Stomach (tissue), 19 donors: ENCODE measurements at places on chromosomes 5 and 9. TPM values are rescaled to one million over a fixed set of nuclear protein-coding genes. Genes with fewer than 3 reads are reported as not detected.

ADRB2 gene
- 20.4 TPM for total RNA-seq

ANKRD34B gene
- not detected for total RNA-seq

BTNL8 gene
- 7.0 TPM for total RNA-seq

CD274 gene
- not detected for total RNA-seq

TLE4 gene
- 42.0 TPM for total RNA-seq

ASTN2 gene
- 4.2 TPM for total RNA-seq

GPR150 gene
- not detected for total RNA-seq

SCGB3A2 gene
- not detected for total RNA-seq

C9 gene
- not detected for total RNA-seq

ANKRD31 gene
- total RNA-seq = 0.14 TPM

DNA sequence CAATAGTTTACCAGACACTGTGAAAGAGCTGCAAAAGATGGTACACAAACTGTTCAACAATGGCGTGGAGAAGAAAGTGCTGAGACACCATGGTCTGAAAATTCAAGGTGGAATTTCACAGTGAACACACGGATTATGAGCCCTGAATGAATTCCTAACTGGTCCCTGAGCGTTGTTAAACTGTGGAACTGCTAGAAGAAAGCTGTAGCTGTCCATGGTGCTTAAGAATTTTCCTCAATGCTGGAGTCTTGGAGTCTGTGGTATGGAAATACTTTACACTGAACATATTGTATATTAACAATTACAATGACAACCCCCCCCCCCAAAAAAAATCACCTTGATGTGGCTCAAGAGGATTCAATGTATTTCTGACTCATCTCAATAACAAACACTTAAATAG, 68.5 kb downstream of the SLC24A2 start:
- no peaks in the 10 kb centered on the region for H3K4me1 ChIP-seq
- H3K4me3 ChIP-seq = no peak overlapping the region
- no peaks in the 10 kb centered on the region for H3K27me3 ChIP-seq

- no peaks in the 10 kb centered on the region for H3K4me1 ChIP-seq
- DNase-seq = no peak
- H3K27ac ChIP-seq = no peak overlapping the region
Observed at GRCh38 chr9:112224401-112225289, 49.5 kb upstream of the SUSD1 start.

DNA sequence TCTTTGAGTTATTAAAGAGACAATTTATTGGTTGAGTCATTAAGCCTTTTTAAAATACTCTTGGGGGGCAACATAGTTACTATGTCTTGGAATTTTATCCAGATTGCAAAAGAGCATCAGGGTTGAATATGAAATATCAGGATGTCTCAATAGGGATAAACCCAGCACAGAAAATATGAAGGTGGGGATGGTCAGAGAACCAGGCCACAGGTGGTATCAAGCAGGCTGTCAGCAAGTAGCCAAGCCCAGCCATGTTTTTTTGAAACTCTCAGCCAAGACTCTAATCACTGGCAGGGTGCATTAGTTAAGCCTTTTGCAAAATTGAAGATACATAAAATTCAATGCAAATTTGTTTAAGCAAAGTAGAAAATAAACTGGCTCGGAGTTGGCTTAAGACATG, 468.9 kb downstream of the DTWD2 start:
- H3K27me3 ChIP-seq = no peaks in the 10 kb centered on the region
- H3K27ac ChIP-seq = no peak overlapping the region
- DNase-seq = no peak
- no peak overlapping the region for H3K4me3 ChIP-seq

GRCh38 chr5:73908846-73909245, 282.9 kb downstream of the ARHGEF28 start:
- no peak for DNase-seq
- H3K4me1 ChIP-seq = no peaks in the 10 kb centered on the region
- H3K4me3 ChIP-seq = no peak overlapping the region

- H3K27ac ChIP-seq = no peak overlapping the region
- H3K4me1 ChIP-seq = no peaks in the 10 kb centered on the region
- no peaks in the 10 kb centered on the region for H3K36me3 ChIP-seq
- no peak overlapping the region for H3K4me3 ChIP-seq
- H3K27me3 ChIP-seq = peaks cover 4% of the 10 kb centered on the region
Observed at GRCh38 chr5:178478370-178478769, 111.8 kb downstream of the COL23A1 start.

DNA sequence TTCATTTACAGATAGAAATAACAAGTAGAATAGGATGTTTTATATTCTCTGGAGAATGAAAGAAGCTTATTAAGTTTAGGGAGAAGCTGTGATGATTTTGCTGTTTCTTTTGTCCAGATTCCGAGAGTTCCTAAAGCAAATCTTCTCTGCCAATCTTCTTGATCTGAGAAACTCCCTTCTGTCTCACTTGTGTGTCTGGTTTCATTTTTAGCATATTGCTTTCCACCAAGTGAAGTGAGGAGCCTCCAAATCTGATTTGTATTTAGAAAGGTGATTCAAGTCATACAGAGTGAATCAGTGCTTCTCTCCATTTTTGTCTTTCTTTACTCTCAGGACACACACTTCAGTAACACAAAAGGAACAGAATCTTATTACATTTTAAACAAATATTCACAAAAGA, 48.4 kb downstream of the STX17 start:
- no peak overlapping the region for H3K4me3 ChIP-seq
- H3K4me1 ChIP-seq = no peaks in the 10 kb centered on the region
- no peak overlapping the region for H3K27ac ChIP-seq
- H3K36me3 ChIP-seq = peaks cover 38% of the 10 kb centered on the region
- no peak for DNase-seq

DNA sequence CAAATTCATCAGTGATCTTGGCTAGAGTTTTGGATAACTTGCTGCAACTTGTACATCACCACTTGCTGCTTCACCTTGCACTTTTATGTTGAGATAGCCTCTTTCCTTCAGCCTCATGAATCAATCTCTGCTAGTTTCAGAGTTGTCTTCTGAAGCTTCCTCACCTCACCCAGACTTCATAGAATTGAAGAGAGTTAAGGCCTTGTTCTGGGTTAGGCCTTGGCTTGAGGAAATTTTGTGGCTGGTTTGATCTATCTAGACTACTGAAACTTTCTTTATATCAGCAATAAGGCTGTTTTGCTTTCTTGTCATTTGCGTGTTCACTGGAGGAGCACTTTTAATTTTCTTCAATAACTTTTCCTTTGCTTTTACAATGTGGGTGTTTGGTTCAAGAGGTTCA, 12.8 kb downstream of the FER start:
- H3K4me3 ChIP-seq = no peak overlapping the region
- no peak for DNase-seq
- no peaks in the 10 kb centered on the region for H3K36me3 ChIP-seq
- H3K4me1 ChIP-seq = peaks cover 12% of the 10 kb centered on the region

DNA sequence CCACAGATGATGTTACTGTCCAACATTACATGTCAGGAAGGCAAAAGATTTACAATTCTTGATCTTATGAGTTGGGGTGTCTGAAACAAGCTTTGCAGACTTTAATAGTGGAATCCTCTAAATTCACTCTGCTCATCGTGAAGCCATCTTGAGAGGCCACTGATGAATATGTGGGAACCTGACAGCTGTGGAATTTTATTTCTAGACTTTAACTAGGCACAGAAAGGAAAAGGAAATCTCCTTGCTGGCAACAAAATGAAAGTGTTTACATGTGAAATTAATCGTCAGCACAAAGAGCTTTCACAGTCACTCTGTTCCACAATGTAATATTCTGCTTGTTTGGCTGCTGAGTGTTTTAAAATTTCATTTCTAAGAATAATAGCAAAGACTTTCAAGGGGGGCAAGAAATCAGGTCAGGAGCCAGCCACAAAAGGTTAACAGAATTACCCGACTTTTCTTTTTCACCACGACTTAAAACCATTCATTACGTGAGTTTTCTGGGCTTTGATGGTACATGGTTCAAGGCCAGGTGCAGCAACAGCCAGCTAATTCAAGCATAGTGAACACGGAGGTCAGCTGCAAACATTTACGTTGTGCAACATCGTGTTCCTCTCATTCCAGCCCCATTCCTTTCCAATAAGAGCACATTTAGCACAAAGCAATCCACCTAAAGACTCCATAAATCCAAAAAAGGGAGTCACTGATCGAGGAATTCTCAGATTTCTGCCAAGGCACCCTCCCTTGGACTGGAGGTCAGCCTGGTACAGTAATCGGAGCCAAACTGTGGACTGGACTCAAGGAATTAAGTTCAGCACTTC, 14.6 kb downstream of the NREP start:
- peak overlapping the region; percentile 75 for H3K27ac ChIP-seq
- no peaks in the 10 kb centered on the region for H3K27me3 ChIP-seq
- DNase-seq = peak; percentile 78

DNA sequence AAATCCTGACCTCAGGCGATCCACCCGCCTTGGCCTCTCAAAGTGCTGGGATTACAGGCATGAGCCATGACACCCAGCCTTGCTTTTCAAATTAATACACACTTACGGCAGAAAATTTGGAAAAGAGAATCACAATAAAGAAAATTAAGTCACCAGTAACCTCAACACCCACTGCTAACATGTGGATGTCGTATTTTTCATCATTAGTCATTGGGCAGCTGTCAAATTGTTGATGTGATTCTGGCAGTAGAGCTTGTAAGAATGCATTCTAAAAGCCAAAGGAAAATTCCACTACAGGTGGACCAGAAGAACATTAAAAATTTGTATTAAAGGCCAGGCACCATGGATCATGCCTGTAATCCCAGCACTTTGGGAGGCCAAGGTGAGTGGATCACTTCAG, 237.3 kb upstream of the TUT7 start:
- no peaks in the 10 kb centered on the region for H3K27me3 ChIP-seq
- no peak overlapping the region for H3K4me3 ChIP-seq
- no peaks in the 10 kb centered on the region for H3K36me3 ChIP-seq
- no peaks in the 10 kb centered on the region for H3K4me1 ChIP-seq
- no peak for DNase-seq

GRCh38 chr5:67195406-67196275, 958 bp downstream of the CD180 start:
- H3K27me3 ChIP-seq = no peaks in the 10 kb centered on the region
- H3K4me1 ChIP-seq = peaks cover 12% of the 10 kb centered on the region
- no peak overlapping the region for H3K27ac ChIP-seq
- H3K4me3 ChIP-seq = no peak overlapping the region

- no peak for DNase-seq
- H3K27ac ChIP-seq = no peak overlapping the region
- H3K4me3 ChIP-seq = no peak overlapping the region
- H3K4me1 ChIP-seq = no peaks in the 10 kb centered on the region
Observed at GRCh38 chr5:6850106-6850432, 136.8 kb downstream of the TENT4A start.

DNA sequence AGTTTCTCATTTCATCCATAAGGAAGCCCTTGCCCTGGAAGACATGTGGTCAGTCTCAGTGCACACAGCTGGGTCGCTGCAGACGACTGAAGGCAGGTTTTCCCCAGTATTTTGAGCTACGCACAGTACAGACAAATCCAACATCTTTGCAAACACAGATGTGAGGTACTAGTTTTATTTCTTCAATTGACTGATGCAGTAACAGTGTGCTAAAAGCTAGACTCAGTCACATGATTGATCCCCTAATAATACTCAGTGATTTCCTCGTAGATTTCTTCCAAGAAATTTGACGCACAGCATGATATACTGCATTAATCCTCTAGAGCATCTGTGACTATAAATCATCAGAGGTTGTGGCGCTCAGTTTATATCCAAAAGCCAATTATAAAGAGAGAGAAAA, 346.1 kb downstream of the DIRAS2 start:
- H3K36me3 ChIP-seq = no peaks in the 10 kb centered on the region
- H3K27ac ChIP-seq = no peak overlapping the region
- H3K27me3 ChIP-seq = peaks cover 3% of the 10 kb centered on the region
- DNase-seq = no peak
- no peaks in the 10 kb centered on the region for H3K4me1 ChIP-seq

GRCh38 chr9:124079176-124079925, 67.8 kb downstream of the LHX2 start:
- no peaks in the 10 kb centered on the region for H3K4me1 ChIP-seq
- no peaks in the 10 kb centered on the region for H3K27me3 ChIP-seq
- H3K4me3 ChIP-seq = no peak overlapping the region
- peak; percentile 22 for DNase-seq
- no peak overlapping the region for H3K27ac ChIP-seq
